ENCODE measurements at places on chromosomes 11 and 22.

- DNase-seq = no peak
Observed at GRCh38 chr11:116930177-116930576, 92.8 kb upstream of the APOA1 start.

GRCh38 chr11:15819679-15820286 lies 536.6 kb downstream of the SOX6 start:
- DNase-seq = peak; percentile 71

DNA sequence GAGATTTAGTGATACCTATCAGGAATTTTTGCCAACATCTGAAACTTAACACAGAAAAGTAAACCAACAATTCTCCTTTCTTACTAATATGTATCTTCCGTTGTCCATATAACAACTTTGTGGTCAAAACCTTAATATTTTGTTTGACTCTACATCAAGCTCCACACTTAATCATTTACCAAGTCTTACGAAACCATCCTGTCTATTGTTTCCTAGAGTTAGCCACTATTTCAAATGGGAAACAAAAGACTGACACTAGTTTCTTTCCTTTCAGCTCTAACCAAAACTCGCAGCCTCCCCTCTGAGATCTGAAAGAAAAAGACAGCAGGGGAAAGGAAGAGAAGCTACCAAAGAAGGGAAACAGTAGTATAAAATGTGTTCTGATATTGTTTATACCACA lies 26.5 kb upstream of the PRDM10 start:
- peak; percentile 5 for DNase-seq

DNA sequence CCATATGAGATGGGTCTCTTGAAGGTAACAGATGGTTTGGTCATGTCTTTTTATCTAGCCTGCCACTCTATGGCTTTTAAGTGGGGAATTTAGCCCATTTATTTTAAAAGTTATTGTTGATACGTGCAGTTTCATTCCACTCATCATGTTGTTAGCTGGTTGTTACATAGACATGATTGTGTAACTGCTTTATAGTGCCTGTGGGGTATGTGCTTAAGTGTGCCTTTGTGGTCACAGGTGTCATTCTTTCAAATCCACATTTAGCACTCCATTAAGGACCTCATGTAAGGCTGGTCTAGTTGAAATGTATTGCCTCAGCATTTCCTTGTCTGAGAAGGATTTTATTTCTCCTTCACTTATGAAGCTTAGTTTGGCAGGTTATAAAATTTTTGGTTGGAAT lies 263.8 kb upstream of the LUZP2 start:
- DNase-seq = no peak

GRCh38 chr11:9459667-9460321 lies 1.0 kb upstream of the ZNF143 start:
- peak; percentile 62 for DNase-seq

DNA sequence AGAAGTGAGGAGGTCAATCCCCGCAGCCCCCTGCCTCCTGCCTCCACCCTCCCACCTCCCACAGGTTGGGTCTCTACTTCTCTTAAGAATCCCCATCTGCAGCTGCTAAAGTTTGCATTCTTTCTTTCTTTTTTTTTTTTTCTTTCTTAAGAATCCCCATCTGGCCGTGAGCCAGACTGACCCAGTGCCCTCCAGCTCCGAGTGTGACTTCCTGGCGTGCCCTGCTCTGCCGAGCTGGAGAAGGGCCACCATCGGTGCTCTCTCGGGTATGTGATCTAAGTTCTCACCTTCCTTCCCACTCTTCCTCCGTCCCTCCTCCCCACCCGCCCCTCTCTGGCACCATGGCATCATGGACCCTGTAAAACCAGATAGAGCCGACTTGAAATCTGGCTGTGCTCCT lies 66.7 kb upstream of the LMO1 start:
- DNase-seq = no peak

DNA sequence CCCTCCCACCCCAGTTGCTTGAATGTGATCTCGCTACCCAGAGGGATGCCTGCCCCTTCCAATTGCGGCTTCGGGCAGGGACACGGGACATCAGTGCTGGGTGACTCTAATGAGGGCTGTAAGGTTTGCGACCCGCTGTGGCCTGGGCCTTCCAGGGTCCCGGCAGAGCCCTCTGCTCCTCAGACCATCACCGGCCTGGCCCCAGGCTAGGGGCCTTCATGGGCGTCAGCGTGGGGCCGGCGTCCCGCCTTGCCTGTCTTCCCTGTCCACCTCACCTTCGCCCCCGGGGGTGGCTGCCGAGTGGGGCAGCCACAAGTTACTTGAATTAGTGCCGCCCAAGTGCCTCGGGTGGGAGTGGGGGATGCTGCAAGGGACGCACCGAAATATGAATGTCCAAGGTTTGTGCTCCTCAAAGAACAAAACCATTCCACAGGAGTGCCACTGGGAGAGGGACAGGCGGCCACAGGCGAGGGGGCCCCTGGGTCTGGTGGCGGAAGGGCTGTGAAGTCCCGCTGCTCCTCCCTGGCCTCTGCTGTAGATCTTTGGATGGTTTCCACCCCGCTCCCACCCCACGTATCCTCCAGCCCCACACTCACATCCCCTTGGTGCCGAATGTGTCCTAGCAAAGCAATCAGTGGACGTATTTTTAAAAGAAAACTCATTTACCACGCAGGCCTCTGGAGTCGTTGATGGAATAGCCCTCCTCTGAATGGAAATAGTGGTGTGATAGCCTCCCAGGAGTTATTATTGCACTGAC lies 317.1 kb downstream of the NTM start:
- no peak for DNase-seq

- DNase-seq = no peak
Observed at GRCh38 chr22:46256358-46256958, 6.4 kb upstream of the CDPF1 start.

DNA sequence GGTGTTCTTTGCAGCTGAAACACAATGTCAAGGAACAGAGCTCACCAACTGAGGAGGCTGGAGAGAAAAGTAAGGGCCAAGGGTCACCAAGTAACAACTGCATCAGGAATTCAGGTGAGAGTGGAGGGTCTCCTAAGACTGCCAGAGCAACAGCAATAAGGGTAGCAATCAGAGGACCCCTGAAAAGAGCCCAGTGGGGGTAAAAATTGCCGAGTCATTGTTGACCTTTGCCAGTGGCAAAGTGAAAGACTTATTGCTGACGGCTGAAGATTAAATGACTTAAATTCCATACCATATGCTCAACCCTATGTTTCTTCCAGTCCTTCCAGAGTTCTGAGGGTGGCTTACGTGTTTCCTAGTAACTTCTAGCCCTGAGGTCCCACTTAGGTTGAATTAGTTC lies 51.9 kb upstream of the ARHGAP42 start:
- DNase-seq = no peak

GRCh38 chr11:33383075-33383919 lies 126.1 kb downstream of the HIPK3 start:
- DNase-seq = peak; percentile 53

GRCh38 chr11:47943721-47944586 lies 36.4 kb upstream of the PTPRJ start:
- DNase-seq = no peak

All from suppressor macrophage treated with lipopolysaccharide for 1 hour (primary cell).